H1 (cell line): ENCODE measurements at places on chromosomes 3 and 15.

GRCh38 chr3:13397316-13397715 lies 22.8 kb downstream of the NUP210 start:
- no peak overlapping the region for H3K4me3 ChIP-seq
- H3K4me1 ChIP-seq: no peaks in the 10 kb centered on the region
- H3K36me3 ChIP-seq: peaks cover 4% of the 10 kb centered on the region
- no peak overlapping the region for H3K27ac ChIP-seq
- no peaks in the 10 kb centered on the region for H3K27me3 ChIP-seq

DNA sequence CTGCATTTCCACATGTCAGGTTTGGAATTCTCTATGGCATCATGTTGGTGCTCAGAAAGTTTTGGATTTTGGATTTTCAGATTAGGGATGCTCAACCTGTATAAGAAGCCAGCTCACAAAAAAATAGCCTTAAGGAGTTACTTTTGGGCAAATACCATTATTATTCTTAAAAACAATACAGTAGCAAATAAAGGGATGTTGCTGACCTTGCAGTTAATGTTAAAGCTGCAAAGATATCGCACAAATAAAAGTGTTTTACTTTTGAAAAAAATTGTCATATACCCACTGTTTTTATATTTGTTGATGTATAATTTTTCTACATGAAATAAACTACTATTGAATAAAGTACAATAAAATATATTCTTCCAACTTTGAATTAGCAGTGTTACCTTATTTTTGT lies 60.1 kb downstream of the LYSMD4 start:
- peaks cover 24% of the 10 kb centered on the region for H3K36me3 ChIP-seq
- no peak overlapping the region for H3K4me3 ChIP-seq
- H3K27me3 ChIP-seq: no peaks in the 10 kb centered on the region
- H3K27ac ChIP-seq: no peak overlapping the region
- no peak for DNase-seq
- no peaks in the 10 kb centered on the region for H3K4me1 ChIP-seq

DNA sequence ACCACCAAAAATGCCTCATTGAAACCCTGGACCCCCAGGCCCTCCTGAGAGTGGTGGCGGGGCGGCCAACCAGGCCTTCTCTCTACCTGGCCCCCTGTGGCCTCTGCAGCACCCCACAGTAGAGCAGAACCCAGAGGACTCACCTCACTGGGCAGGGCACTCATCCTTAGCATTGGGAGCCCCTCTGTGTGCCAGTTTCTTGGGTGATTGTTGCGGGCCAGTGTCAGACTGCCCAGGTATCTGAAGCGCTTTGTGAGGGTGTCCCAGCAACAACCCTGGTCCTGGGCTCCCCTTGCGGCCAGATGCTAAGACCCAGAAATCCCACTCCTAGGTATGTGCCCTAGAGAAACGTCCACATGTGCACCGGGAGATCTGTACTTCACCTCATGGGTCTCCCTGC lies 20.7 kb upstream of the MRPS22 start:
- H3K27me3 ChIP-seq: no peaks in the 10 kb centered on the region
- H3K36me3 ChIP-seq: no peaks in the 10 kb centered on the region
- DNase-seq: no peak
- H3K4me3 ChIP-seq: no peak overlapping the region
- no peak overlapping the region for H3K27ac ChIP-seq
- H3K4me1 ChIP-seq: no peaks in the 10 kb centered on the region; the same call in 1 of the 2 replicates

DNA sequence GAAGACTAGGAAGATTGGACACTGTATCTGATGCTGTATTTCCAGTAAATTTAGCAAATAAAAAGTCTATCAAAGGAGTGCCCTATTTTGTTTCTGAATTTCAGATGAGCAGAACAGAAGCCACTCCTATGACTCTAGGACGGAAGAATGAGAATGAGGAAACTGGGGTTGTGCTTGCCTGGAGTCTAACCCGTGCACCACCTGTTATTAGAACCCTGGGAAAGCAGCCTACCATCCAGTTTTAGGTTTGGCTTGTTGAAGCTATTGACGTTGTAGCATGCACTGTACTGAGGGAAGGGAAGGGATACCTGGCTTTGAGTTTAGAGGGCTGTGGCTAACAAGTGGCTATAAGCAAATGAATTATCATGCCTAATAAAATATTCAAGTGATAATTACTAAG lies 318.5 kb downstream of the SLC9A9 start:
- no peak overlapping the region for H3K27ac ChIP-seq
- H3K36me3 ChIP-seq: no peaks in the 10 kb centered on the region
- no peak for DNase-seq
- H3K4me1 ChIP-seq: no peaks in the 10 kb centered on the region

DNA sequence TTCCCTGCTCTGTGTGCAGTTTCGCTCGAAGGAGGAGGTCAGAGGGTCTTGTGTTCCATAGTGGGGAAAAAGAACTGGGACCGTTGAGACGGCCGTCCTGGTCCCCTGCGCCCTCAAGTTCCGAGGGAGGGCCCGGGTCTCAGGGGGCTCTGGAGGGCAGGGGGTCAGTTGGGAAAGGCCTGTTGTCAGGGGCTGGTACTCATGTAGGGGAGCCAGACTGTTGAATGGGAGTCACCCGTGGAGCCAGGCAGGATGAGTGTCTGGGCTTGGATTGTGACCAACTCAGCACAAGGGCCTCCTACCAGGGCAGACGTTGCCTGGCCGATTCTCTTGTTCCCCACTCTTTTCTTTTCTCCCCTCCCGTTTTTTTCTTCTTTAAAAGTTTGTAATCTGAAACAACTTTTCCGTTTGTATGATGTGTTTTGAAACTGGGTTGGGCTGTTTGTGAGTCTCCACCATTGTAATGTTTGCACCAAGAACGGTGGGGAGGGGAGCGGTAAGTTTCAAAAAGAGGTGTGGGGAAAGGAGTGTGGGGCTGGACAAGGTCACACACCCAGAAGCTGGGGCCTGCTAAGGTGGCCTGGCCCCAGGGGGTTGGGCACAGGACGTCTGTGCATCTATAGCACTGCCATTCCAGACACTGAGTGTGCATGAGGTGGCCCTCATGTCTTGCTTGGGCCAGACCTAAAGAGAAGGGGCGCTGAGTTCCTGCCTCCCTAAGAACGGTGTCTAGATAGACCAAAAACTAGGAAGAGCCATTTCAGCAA lies 1.1 kb downstream of the CMTM7 start:
- peaks cover 13% of the 10 kb centered on the region for H3K27me3 ChIP-seq
- peaks cover 5% of the 10 kb centered on the region; the same call in 1 of the 2 replicates for H3K4me1 ChIP-seq
- DNase-seq: no peak
- H3K4me3 ChIP-seq: peak overlapping the region; percentile 46
- H3K36me3 ChIP-seq: no peaks in the 10 kb centered on the region
- H3K27ac ChIP-seq: no peak overlapping the region

GRCh38 chr3:13794322-13794721 lies 85.5 kb downstream of the WNT7A start:
- no peaks in the 10 kb centered on the region for H3K4me1 ChIP-seq
- H3K27ac ChIP-seq: no peak overlapping the region
- H3K4me3 ChIP-seq: no peak overlapping the region

GRCh38 chr3:143362115-143362991 lies 242.8 kb downstream of the CHST2 start:
- no peak overlapping the region for H3K4me3 ChIP-seq
- H3K4me1 ChIP-seq: no peaks in the 10 kb centered on the region
- H3K36me3 ChIP-seq: no peaks in the 10 kb centered on the region
- no peaks in the 10 kb centered on the region for H3K27me3 ChIP-seq

- no peaks in the 10 kb centered on the region for H3K27me3 ChIP-seq
- no peak overlapping the region for H3K27ac ChIP-seq
- no peaks in the 10 kb centered on the region for H3K36me3 ChIP-seq
Measured at GRCh38 chr3:31934866-31935265, 46.2 kb downstream of the OSBPL10 start.

DNA sequence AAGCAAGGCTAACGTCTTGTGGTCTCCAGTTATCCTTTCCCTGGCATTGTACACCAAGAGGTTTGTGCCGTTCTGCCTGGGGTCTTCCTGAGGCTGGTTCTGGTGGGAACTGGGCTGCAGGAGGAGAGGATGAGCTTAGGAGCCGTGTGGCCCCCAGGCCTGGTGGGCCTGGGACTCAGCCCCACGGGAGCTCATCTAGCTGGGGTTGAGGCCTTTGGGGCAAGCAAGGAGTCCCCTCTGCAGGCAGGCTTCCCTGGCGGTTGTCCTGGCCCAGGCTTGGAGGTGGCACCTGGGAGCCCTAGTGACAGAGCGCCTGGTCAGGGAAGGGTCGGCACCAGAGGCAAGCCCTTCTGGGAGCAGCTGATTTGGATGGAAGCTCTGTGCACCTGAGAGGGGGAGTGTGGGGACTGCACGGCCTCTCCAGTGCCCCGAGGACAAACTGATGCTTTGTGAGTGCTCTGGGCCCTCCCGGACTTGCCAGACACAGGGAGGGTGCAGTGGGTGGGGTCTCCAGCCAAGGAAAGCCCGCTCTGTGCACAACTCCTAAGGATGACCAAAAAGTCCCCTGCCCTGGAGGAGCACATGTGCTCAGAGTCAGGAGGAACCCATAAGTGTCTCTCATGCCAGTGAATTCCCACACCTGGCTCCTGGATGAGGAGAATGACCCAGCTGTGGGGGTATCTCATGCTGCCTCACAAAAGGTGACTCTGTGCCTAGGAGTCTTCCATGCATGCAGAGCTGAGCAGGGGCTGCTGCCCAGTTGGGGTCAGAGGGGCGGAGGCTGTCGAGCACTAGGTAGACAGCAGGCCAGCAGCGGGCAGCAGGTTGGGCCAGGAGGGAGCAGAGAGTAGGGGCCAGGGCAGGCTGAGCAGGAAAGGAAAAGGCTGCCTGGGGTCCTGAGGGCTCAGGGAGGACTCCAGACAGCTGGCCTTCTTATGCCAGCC lies 2.7 kb downstream of the PAK6 start:
- H3K4me1 ChIP-seq: peaks cover 20% of the 10 kb centered on the region
- no peak for DNase-seq
- H3K27ac ChIP-seq: no peak overlapping the region
- no peaks in the 10 kb centered on the region for H3K36me3 ChIP-seq

GRCh38 chr3:57974796-57975388 lies 33.3 kb upstream of the FLNB start:
- H3K4me1 ChIP-seq: peaks cover 4% of the 10 kb centered on the region; the same call in 1 of the 2 replicates
- no peak overlapping the region for H3K4me3 ChIP-seq
- no peak for DNase-seq
- no peak overlapping the region for H3K27ac ChIP-seq
- no peaks in the 10 kb centered on the region for H3K36me3 ChIP-seq

DNA sequence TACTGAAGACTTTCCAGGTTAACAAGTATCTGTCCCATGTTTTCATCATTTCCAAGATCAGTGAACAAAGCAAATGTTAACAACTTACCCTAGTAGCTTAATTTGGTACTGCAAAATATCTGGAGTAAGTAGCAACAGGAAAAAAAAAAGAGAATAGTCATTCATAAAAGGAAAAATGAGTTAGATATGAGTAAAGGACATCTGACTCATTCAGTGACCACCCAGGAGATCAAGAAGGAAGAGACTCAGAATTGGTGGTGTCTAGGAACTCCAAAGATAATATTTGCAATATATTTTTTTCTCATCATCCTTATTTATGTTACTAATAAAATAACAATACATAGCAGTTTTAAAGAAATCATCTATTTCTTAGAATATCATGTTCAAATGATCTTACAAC lies 253.8 kb upstream of the COL8A1 start:
- no peaks in the 10 kb centered on the region for H3K36me3 ChIP-seq
- DNase-seq: no peak
- no peak overlapping the region for H3K27ac ChIP-seq

DNA sequence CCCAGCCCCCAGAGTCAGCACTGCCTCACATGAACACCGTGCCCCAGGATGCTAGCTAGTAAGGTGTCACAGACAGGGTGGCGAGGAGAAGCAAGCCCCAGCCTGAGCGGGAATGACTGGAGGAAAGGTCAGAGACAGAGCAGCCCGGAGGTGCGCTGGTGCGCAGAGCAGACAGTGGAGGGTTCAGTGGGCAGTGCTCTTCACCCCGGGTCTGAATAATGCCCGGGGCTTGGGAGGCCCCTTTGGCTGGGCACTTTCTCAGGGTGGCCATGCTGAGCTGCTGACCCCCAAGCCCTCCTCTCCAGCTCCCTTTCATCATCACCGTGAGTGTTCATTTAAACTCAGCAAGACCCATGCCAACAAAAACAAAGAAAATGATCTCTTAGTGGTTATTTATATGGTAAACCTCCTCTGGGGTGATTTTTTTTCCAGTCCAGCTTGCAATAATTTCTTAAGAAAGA lies 110.8 kb downstream of the VGLL4 start:
- no peak overlapping the region for H3K4me3 ChIP-seq
- no peaks in the 10 kb centered on the region for H3K36me3 ChIP-seq
- H3K27ac ChIP-seq: no peak overlapping the region
- no peak for DNase-seq
- H3K4me1 ChIP-seq: no peaks in the 10 kb centered on the region

DNA sequence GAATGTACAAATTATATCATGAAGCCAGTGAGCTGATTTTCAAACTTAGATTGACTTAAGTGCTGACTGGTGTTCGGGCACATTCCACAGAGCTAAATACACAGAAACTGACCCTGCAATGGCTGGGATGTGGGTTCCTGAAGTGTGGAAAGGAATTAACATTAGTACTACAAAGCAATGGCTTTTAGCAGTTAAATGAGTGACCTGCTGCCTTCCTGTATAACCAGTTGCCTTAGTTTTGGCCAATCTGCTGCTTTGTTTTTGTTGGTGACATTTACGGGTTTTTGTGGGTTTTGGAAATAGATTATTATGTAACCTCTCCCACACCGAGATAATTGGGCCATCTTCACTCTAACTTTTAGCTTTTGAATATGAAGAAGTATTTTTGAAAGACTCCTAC lies 2.4 kb upstream of the SKIC8 start:
- H3K4me1 ChIP-seq: no peaks in the 10 kb centered on the region
- no peaks in the 10 kb centered on the region for H3K36me3 ChIP-seq
- no peak overlapping the region for H3K4me3 ChIP-seq
- H3K27me3 ChIP-seq: peaks cover 4% of the 10 kb centered on the region; the same call in 1 of the 2 replicates
- H3K27ac ChIP-seq: no peak overlapping the region

DNA sequence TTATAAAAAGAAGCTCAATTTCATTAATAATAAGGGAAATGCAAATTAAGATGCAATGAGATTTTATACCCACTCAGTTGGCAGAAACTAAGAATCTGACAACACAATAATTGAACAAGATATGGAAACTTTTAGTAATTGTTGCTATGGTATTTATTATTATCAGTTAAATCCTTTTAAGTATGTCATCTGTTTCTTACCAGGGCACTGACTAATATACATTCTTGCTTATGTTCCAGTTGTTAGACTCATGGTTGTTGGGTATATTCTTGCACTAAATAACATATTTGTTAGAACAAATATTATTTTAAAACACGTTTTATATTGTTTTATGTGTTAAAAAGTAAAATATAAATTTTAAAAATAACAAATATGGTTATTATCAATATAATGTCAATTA lies 690.3 kb downstream of the MECOM start:
- no peak for DNase-seq
- no peak overlapping the region for H3K4me3 ChIP-seq
- H3K36me3 ChIP-seq: no peaks in the 10 kb centered on the region
- H3K4me1 ChIP-seq: no peaks in the 10 kb centered on the region
- H3K27me3 ChIP-seq: no peaks in the 10 kb centered on the region
